T-cell (primary cell): ENCODE measurements at places on chromosomes 5 and 9.

DNA sequence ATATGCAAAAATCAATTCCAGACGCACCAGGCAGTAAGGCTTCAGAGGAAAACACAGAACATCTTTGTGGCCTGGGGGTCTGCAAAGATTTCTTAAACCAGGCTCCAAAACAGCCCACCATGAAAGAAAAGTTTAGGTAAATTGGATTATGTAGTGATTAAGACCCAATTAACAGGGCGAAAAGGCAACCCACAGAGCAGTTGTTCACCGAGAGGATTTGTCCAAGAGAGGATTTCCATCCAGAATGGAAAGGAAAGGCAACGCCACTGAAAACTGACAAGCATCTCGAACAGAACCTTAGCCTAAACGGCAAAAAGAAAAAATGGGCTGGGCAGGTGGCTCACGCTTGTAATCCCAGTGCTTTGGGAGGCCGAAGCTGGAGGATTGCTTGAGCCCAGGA, 37.4 kb downstream of the GLT6D1 start:
- no peak for DNase-seq

DNA sequence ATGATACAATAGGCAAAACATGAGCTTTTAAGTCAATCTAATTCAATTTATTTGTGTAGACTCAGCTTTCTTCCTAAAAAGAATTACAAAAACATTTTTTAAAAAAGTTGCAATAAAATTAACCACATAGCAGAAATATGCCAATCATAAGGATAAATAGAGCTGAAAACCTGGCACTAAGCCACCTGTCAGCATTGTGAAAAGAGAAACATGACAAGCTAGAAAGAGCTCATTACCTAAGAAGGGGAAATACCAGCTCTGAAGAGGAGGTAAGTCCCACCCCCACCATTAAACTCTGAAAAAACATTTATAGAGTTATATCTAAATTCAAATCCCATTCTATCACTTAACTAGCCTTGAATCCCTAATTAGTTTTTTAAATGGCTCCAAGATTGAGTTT, 372.9 kb downstream of the OSTF1 start:
- no peak for DNase-seq

DNA sequence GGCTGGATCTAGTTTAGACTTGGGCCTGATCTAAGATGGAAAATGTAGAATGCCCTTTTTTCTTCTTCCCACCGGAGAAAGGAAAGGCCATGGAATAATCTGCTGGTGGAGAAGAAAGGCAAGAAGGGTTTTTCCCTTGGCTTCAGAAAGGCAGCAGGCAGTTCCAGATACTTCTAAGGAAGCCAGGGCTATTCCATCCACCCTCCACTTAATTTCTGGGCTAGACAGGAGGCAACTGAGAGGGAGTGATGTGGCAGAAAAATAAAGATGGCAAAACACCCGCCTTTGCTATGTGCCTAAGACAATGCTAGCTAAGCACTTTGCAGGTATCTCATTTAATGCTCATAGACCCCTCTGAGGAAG, 9.9 kb downstream of the MYOZ3 start:
- no peak for DNase-seq

DNA sequence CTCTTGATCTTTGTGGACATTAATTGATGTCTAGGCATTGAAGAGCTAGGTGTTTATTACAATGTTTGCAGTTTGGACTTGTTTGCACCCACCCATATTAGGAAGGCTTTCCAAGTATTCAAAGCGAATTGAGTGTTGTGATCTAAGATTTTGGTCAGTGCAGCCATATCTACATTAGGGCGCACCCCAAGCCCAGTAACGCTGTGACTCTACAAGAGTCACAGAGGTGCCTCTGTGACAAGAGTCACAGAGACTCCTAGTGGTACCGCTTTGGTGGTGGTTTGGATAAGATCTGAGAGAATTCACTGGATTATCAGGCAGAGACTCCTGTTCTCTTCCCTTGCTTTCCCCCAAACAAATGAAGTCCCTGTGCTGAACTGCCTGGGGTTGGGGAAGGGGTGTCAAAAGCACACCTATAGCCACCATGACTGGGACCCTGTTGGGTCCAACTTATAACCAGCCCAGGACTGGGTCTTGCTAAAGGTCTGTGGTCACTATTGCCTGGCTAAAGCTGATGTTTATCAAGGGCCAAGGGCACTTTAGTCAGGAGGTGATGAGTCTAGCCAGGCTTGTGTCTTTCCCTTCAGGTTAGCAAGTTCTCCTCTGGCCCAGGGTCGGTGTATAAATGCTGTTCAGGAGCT, 114.1 kb upstream of the RIOK2 start:
- no peak for DNase-seq

DNA sequence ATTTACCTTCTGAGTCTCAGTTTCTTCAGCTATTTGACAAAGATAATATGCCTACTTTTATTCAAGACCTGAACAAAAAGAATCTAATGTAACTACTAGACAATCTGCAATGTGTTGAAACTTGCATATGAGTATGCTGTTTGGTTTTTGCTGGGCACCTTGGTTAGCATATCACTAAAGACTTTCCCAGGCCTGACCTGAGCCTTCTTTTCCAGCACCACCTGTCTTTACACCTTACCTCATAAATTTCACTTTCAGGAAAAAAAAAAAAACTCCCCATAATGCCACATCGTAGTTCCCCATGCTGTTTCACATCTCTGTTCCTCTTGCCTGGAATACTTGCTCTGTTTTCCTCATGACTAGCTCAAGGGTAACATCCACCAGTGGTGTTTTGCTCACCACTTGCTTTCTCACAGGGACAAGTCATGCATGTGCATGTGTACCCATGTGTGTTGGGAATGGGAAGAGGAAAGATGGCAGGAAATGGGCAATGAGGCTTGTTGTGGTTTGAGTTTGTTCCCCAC, 45.6 kb upstream of the TLE4 start:
- DNase-seq = no peak

GRCh38 chr5:16412556-16412955, 53.0 kb downstream of the ZNF622 start:
- no peak for DNase-seq
